ENCODE measurements at places on chromosomes 1 and 21.

DNA sequence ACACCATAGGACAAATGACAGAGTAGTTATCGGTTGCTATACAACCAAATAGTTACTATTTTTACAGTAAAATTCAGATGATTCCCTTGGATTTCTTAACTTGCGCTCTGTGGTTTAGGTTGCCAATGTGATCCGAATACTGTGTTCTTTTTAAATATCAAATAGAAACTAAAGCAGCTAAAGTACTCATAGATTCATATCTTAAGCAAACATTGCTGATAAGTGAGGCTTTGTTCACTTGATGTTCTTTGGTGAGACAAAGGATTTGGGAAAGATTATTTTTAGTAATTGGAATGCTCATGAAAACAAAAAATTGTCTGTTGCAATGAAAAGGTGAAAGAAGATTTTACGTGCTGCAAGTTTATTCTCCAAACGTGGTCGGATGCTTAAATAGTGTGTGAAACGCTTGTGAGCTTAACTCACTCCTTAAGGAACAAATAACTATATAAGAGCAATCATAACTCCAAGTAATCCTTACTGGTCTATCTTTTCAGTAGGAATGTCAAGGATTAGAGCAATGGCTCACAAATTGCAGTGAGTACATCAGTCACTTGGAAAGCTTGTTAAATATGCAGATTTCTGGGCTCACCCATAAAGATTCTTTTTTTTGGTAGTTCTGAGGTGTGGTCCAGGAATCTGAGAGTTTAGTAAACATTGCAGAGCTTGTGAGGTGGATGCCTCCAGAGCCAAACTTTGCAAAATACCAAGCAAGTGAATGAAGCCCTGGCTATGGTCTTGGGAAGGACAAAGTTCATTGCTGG lies 31.8 kb upstream of the PDC start:
- DNase-seq, result no peak

GRCh38 chr1:220123066-220123465 lies 29.1 kb downstream of the IARS2 start:
- DNase-seq, result no peak

GRCh38 chr1:110556471-110556807 lies 37.5 kb upstream of the KCNA10 start:
- DNase-seq, result no peak

DNA sequence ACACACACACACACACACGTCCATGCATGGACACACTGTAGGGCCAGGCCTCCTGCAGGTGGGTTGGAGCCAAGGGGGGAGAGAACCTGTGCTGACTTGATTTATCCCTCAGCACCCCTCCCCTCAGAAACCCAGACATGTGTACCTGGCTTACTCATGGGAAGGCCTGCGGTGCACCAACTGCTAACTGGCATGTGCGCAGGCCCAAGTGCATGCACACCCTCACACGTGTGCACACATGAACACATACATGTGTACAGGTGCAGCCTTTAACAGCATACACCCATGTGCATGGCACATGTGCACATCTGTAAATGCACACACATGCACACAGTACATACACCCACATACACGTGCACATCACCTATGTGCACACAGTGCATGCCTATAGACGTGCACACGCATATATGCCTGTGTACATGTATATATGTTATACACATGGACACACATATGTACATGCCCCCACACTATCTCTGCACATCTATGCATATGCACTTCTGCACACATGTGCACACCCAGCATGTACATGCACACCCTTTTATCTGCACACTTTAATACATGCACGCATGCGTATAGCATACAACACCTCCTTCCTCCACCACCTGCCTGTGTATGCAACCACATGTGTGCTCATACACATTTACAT lies 67.5 kb downstream of the TRIM11 start:
- DNase-seq, result no peak

- DNase-seq, result no peak
These were observed 151.3 kb downstream of the ADGRL4 start for GRCh38 chr1:78855258-78855657.

- DNase-seq, result no peak
These were observed 23.9 kb upstream of the KIF1B start for GRCh38 chr1:10186331-10187025.

DNA sequence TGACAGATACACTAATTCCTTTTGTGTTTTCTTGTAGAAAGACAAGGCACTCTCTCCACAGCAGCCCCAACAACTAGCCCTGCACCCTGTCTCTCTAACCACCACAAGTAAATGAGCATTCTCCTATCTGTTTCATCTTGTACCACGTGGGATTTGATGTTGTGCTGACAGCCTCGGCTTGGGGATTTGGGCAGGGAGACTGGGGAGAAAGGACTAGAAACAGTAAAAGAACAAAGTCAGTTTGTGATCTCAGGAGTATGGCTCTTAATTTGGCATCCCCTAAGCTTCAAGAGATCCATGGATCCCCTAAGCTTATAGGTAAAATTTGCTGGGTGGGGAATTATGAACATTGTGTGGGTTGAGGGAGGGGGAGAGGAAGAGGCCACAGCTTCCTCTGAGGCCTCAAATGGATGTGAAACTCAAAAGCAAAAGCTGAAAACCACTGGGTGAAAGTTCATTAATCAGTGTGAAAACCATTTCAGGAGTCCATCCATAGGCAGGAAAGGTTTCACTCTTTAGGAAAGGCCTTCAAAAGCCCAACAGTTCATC lies 3.1 kb downstream of the C1orf162 start:
- no peak for DNase-seq

DNA sequence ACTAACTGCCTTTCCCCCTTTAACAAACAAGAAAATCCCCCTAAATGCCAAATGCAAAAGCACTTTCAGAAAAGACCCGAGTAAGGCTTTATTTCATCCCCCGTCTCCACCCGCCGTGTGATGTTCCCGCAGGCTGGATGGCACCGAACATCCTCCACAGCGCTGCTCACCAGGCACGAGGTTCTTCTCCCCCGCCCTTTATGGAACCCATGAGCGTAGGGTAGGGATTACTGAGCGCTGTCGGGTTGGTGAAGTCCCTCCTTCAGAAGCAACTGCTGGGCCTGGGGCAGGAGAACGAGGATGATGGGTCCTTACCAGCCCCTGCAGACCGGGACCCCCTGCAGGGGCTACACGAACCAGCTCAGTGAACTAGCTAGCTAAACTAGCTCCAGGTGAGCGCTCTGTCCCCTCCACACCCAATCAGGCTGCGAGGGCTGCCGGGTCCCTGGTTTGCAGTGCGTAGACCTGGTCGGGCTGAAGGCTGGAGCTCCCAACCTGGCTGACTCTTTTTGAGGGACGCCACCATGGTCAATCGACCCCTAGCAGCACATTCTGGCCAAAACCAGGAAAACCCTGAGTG lies 80.4 kb downstream of the ITPKB start:
- DNase-seq, result no peak

DNA sequence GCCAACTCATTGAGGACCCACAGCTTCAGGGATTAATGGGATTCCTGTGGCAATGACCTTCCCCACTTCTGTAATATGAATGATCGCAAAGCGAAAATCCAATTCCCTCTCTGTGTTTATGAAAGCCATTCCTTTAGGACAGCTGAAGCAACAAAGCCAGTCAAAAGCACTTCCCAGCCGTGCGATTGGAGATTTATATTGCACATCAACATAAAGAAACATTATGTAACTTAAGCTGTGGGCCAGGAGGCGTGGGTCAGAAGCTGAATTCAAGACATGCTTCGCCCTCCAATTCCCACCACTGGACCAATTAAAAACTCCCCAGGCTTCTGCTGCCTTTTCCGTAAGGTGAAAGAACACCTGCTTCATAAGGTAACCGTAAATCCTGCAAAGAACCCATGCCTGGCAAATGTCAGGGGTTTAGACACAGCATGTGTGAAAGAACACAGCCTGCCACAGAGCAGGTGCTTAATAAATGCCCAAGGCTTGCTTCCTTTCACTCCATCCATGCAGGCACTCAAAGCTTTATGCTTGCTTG lies 138.9 kb upstream of the SOD1 start:
- DNase-seq, result no peak

DNA sequence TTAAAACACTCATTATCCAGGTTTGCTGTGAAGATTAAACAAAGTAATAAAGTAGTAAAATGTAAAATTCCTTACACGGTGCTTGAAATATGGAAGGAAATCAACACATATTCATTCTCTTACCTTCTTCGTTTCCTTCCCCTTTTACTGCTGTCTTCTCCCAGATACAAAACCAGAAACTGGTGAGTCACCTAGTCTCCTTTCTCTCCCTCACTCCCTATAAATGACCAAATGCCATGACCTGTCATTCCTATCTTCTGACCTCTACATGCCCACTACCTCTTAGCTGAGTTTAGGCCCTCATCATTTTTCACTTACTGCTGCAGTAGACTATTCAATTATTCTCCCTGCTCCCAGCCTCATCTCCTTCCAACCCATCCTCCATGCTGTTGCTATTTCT lies 4.3 kb upstream of the NR1I3 start:
- DNase-seq, result no peak

DNA sequence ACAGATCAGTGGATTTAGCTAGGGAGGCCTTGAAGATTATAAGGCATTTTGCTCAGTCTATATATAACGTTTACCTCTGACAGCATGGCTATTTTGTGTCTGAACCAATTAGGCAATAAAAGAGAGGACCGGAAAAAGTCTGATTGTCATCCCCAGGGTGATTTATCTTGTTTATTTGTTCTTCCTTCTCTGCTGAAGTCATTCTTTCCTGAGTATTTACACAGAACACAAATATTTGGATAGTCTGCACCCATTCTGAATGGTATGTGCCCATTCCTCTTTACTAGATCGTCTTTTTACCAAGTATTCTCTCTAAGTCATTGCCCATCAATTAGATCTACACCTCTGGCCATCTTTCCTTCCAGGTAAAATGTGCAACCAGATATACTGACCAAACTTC lies 1602.9 kb downstream of the KCNT2 start:
- DNase-seq, result no peak

- no peak for DNase-seq
These were observed 44.3 kb downstream of the ZNF644 start for GRCh38 chr1:90977522-90977921.

- DNase-seq, result no peak
These were observed 6.7 kb downstream of the PLEKHG5 start for GRCh38 chr1:6484826-6485167.

DNA sequence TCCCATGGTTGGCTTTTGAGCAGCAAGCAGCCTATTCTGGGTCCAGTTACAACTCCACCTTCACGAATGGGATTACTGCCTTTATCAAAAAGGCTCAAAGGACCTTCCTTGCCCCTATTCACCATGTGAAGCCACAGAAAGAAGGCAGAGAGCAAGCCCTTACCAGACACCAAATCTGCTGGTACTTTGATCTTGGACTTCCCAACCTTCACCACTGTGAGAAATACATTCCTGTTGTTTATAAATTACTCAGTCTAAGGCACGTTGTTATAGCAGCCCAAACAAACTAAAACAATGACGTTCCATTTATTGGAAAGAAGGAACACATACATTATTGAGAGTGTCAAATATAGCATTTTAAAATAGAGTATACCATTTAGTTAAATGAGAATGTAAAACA lies 1557.9 kb downstream of the PLA2G4A start:
- DNase-seq, result no peak

DNA sequence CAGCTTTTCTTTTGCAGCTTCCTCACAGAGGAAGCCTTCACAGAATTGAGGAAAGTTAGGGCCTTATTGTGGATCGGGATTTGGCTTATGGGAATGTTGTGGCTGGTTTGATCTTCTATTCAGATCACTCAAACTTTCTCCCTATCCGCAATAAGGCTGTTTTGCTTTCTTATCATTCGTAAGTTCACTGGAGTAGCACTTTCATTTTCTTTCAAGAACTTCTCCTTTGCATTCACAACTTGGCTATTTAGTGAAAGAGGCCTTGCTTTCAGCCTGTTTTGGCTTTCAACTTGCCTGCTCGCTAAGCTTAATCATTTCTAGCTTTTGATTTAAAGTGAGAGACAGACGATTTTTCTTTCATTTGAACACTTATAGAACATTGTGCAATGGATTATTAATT lies 181.9 kb upstream of the B3GALT2 start:
- DNase-seq, result no peak

GRCh38 chr1:200033511-200034261 lies 6.2 kb downstream of the NR5A2 start:
- no peak for DNase-seq

DNA sequence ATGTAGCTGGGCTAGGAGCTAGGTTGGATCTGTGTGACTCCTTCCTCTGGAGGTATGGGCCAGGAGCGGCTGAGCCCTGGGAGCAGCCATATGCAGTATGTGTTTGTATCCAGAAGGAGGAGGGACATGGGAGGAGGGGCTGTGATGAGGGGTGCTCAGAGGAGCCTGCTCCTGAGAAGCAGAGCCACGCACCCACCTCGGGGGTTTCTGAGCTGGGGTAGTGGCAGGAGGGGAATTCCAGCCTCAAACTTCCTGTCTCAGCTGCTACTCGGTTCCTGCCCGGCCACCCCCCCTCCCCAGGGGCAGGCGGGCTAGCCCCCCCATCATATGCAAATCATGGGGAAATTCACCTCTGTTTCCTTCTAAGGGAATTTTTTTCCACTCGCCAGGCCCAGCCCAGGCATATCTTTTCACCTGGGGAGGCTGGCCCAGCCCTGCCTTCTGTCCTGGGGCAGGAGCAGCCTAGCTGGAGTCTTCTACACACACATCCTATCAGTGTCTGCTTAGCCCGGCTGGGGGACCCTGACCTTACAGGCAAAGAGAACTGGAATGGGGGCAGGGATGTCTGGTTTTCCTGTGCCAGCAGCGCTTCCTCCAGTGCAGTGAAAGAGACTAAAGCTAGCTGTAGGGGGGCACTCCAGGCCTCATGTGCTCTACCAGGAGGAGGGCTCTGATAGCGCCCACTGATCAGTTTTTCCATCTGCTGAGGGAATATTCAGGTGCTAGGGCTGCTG lies 3.0 kb downstream of the ZC3H12A start:
- peak; percentile 77 for DNase-seq

Measured in stimulated activated CD8-positive, alpha-beta memory T cell treated with anti-CD3 and anti-CD28 coated beads, Interleukin-7, amount 100 ng/mL, for 48 hours (primary cell).